ENCODE measurements at places on chromosomes 7 and 10. TPM values are rescaled to one million over a fixed set of nuclear protein-coding genes. Genes with fewer than 3 reads are reported as not detected.
A peak's percentile ranks its signal among the peaks of the same experiment; 100 is the strongest.

GRCh38 chr10:25758041-25758457, 176.0 kb upstream of the MYO3A start:
- H3K4me3 ChIP-seq = no peak overlapping the region
- H3K4me1 ChIP-seq = no peaks in the 10 kb centered on the region
- no peaks in the 10 kb centered on the region for H3K27me3 ChIP-seq

- DNase-seq = no peak
- H3K4me3 ChIP-seq = no peak overlapping the region
- no peak overlapping the region for H3K27ac ChIP-seq
- H3K36me3 ChIP-seq = no peaks in the 10 kb centered on the region
- no peaks in the 10 kb centered on the region for H3K27me3 ChIP-seq
Observed at GRCh38 chr10:5582736-5583135, 58.0 kb downstream of the CALML3 start.

- H3K4me3 ChIP-seq = no peak overlapping the region
- H3K4me1 ChIP-seq = no peaks in the 10 kb centered on the region
- no peaks in the 10 kb centered on the region for H3K27me3 ChIP-seq
Observed at GRCh38 chr7:45075355-45075644, 13.5 kb downstream of the NACAD start.

The SLC25A40 gene
- total RNA-seq = 28.9 TPM

- H3K4me1 ChIP-seq = no peaks in the 10 kb centered on the region
- H3K27ac ChIP-seq = no peak overlapping the region
- no peaks in the 10 kb centered on the region for H3K27me3 ChIP-seq
- no peaks in the 10 kb centered on the region for H3K36me3 ChIP-seq
- no peak overlapping the region for H3K4me3 ChIP-seq
Observed at GRCh38 chr7:150835702-150836280, 16.5 kb upstream of the AOC1 start.

DNA sequence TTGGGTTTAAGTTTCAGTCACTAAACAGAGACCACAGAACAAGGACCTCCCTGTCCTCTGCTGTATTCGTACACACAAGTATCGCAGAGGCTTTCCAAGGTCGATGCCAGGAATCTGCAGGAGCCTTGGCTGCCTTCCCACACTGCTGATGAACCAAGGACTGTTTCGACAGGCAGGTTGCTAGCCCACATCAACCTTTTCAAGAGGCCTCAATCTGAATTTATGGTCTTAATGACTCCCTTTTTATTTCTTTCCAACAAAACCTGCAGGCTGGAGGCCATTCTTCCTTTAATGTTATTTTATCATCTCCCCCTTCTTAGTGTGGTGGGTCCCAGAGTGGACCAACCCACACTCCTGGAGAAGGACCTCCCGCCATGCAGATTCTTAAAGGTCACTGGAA, 45.6 kb downstream of the JCAD start:
- DNase-seq = no peak
- H3K27ac ChIP-seq = no peak overlapping the region
- H3K4me3 ChIP-seq = no peak overlapping the region
- H3K36me3 ChIP-seq = no peaks in the 10 kb centered on the region
- H3K27me3 ChIP-seq = peaks cover 4% of the 10 kb centered on the region

The LIPJ gene
- total RNA-seq = 0.19 TPM

The HMX3 gene
- not detected for total RNA-seq

- peak overlapping the region; percentile 99 for H3K27ac ChIP-seq
- DNase-seq = peak; percentile 65
- peak overlapping the region; percentile 63 for H3K4me3 ChIP-seq
- no peaks in the 10 kb centered on the region for H3K36me3 ChIP-seq
Observed at GRCh38 chr10:50622706-50623662, 772 bp downstream of the SGMS1 start.

- no peaks in the 10 kb centered on the region for H3K27me3 ChIP-seq
- no peak overlapping the region for H3K27ac ChIP-seq
- H3K4me1 ChIP-seq = no peaks in the 10 kb centered on the region
- H3K4me3 ChIP-seq = no peak overlapping the region
Observed at GRCh38 chr10:113630929-113631533, 32.8 kb downstream of the NRAP start.

DNA sequence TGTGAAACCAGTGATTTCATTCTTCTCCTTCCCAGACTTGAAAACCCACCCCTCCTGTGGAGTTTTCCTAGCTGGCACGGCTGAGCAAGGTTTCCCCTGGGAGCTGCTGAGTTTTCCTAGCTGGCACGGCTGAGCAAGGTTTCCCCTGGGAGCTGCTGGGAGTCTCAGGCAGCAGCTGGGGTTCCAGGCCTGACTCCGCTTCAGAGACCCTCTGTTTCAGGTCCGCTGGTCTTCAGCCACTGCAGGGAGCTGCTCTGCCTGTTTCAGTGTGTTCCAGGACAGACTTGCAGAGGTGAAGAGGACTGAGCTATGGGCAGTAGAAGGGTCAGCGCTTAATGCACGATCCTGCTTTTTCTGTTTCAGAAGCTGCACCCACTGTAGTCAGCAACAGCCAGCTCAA, 104.9 kb downstream of the XRCC2 start:
- H3K4me3 ChIP-seq = no peak overlapping the region
- H3K36me3 ChIP-seq = no peaks in the 10 kb centered on the region
- no peak overlapping the region for H3K27ac ChIP-seq
- H3K27me3 ChIP-seq = no peaks in the 10 kb centered on the region
- H3K4me1 ChIP-seq = no peaks in the 10 kb centered on the region

The AKR1C3 gene
- total RNA-seq = 4.0 TPM

GRCh38 chr10:5198386-5198785, 1.7 kb downstream of the AKR1C4 start:
- H3K27me3 ChIP-seq = no peaks in the 10 kb centered on the region
- DNase-seq = no peak
- no peaks in the 10 kb centered on the region for H3K36me3 ChIP-seq
- no peak overlapping the region for H3K4me3 ChIP-seq
- no peak overlapping the region for H3K27ac ChIP-seq
- no peaks in the 10 kb centered on the region for H3K4me1 ChIP-seq

The TFR2 gene
- 5.4 TPM for total RNA-seq

DNA sequence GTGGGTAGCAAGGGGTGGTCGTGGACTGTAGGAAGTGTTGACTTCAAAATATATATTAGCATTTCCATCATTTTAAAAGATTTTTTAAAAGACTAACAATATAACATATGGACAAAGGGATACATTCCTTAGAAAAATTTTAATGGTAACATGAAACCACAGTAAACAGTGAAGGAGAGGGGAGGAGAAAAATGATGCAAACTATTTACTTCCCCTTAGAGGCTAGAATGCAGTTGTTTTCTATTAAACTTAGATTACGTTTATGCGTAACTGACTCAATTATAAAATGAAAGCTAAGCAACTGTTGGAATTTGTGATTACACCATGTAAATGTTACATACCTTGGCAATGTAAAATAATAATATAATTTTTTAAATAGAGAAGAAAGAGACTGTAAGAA, 41.3 kb downstream of the CALD1 start:
- no peak for DNase-seq
- no peaks in the 10 kb centered on the region for H3K27me3 ChIP-seq
- H3K36me3 ChIP-seq = no peaks in the 10 kb centered on the region

DNA sequence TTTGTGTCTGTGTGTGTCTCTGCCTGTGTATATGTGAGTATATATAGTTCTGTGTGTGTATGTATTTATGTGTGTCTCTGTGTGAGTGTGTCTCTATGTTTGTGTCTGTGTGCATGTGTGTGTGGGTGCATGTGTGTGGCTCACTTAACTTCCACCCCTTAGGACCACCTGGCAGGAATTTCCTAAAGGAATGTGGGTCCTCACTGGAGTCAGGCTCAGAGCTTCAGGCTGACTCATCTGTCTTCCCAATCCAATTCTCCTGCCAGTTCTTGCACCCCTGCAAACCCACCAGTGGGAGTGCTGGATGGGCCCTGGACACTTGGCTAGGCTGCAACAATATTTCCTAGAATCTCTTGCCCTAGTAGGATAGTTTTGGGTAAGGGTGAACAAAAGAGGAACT, 70.2 kb upstream of the GRB10 start:
- H3K4me3 ChIP-seq = no peak overlapping the region
- no peaks in the 10 kb centered on the region for H3K36me3 ChIP-seq
- H3K4me1 ChIP-seq = no peaks in the 10 kb centered on the region
- H3K27ac ChIP-seq = no peak overlapping the region
